ENCODE measurements at places on chromosomes 4 and X.

- DNase-seq, result no peak
Observed at GRCh38 chr4:38452009-38452408, 212.0 kb upstream of the KLF3 start.

- no peak for DNase-seq
Observed at GRCh38 chrX:53056292-53056691, 7.7 kb downstream of the GPR173 start.

DNA sequence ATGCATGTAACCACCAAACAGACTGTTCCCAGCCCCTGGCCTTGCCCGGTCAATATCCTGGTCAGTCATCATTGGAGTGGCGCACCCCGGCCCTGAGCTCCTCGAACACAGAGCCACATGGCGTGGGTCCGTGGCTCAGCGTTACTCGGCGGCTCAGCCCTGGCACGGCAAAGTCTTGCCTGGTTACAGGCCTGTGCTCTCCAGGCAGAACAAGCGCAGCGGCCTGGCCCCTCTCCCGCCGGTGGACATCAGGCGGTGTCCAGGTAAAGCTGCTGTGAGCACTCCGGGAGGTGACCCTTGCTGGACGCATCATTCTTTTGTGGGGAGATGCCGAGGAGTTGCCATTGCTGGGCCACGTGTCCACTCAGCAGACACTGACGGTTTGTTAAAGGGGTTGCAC, 6.1 kb upstream of the UVSSA start:
- no peak for DNase-seq

DNA sequence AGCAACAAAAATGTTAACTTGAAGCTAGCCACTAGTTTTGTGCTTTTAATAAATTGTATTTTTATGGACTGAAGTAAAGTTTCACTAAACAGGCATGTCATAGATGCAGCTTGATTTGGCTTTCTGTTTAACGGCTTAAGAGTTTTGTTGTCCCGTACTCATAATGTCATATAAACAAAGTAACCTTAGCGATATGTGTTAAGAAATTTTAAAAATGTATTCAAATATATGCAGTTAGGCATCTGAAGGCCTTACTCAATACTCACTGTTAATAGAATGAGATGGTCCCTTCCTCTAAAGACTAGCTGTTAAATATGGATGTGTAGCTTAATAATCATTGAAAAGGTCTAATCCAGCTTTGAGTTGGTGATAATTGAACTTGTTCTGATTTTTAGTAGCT, 1.0 kb upstream of the SCLT1 start:
- no peak for DNase-seq

- no peak for DNase-seq
Observed at GRCh38 chr4:83989835-83990234, 453.9 kb downstream of the GPAT3 start.

DNA sequence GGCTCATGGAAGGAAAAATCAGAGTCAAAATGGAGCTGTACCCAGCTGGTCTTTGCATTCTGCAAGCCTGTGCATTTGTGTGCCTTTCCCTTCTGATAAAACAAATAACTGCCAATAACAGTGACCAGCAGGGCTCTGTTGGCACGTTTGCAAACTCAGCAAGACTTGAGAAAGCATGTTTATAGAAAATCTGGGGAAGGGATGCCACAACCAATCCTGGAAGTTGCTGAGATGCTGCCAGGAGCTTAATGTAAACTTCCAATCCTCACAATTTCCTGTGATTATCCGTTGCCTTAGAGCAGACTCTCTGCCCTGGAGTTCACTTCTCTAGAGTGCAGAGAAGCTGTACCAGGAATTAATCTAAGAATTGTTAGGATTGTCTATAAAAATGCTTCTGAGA, 6.9 kb upstream of the ANXA3 start:
- DNase-seq, result no peak

GRCh38 chrX:123803331-123803983, 56.4 kb upstream of the XIAP start:
- DNase-seq, result no peak

GRCh38 chrX:131942034-131942433, 81.1 kb upstream of the STK26 start:
- DNase-seq, result no peak

DNA sequence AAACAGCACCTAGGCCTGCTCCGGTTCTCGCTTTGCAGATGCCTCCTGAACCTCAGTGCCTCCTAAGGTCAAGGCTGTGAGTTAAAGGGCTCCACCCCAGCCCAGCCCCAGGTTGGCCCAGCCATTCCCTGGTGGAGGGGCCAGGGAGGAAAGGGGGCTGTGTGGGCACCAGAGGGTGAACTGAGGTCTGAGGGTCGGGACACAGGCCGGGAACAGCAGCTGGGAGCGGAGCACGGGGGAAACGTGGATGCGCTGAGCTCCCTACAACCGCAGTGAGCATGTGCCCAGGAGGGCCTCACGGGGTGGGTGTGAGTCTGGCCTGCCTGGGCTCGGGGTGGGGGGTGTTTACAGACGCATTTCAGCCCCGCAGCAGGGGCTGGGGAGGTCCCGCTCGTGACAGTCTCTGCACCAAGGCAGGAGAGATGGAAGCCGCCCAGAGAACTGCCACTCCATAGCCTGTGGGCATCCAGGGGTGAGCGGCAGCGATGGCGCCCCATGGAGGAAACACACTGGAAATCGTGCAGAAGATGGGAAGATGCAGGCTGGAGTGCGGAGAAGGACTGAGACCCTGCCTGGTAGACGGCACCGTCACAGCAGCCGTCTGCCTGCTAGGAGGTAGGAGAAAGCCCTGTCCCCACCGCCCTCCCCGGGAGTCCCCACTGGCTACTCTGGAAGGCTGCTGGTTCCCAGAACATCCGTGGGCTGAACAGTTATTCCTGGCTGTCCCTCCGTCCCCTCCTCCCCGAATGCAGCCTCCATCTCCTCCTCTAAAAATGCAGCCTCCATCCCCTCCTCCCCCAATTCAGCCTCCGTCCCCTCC, 9.9 kb upstream of the SLC25A6 start:
- DNase-seq, result no peak

DNA sequence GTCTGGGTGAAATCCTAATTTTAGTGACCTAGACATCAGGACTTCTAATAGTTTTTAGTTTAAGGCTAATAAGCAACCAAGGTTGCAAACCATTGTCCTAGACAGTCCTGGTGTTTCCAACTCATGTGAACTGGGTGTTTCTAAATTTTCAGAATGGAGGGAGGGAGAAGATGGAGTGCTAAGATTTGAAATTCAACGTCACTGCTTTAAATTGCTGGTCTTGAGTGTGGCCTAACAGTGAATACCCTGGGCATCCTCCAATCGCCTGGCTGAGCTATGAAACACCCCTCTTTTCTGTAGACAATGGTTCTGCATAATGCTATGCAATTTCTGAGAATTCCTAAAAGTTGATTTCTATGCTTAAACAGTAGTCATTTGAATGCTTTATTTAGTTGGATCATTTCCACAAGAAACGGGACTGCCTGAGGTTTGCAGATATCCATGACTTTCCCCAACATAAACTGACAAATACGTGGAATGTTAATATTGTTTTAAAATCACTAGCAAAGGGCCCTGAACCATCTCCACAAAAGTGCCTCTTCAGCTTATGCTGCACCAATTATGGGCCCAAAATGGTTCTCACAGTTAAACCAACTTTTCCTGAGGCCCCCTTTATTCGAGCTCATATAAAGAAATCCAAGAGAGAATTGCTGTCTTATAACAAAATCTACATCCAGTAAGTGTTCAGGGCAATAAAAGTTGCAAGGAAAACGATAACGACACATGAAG, 1.1 kb downstream of the FBXL5 start:
- no peak for DNase-seq

GRCh38 chr4:14178421-14178820, 550.9 kb upstream of the BOD1L1 start:
- DNase-seq, result no peak

- no peak for DNase-seq
Observed at GRCh38 chr4:137533855-137534254, 1.6 kb upstream of the PCDH18 start.

DNA sequence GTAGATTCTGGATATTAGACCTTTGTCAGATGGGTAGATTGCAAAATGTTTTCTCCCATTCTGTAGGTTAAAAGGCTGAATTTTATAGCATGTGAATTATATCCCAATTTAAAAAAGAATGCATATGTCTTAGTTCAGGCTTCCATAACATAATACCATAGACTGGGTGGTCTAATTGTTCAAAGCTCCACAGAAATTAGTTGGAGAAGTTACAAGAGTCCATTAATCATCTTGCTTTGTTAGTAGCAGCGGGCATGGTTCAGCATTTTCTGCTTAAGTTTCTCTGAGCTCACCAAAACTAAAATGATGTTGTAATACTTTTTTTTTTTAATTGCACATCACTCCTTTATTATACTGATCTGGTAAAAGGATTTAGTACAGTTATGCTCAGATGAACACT, 1.8 kb downstream of the PGAM4 start:
- no peak for DNase-seq

DNA sequence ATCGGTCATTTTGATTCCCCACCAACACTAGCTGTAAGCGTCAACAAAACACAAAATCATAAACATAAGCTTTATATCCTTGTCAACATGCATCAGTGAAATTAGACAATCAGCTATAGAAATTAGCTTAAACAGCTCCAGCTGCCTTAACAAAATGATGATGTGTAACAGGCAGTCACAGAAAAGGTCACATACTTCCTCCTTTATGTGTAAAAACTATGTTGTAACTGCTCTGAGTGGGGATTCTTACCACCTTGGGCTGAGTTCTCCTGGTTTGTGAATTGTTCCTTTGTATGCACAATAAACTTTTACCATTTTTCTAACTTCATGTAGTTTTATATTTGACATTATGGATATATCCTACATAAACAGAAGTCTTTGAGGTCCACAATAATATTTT, 73.9 kb upstream of the MAP9 start:
- no peak for DNase-seq

GRCh38 chr4:87377816-87378215, 13.2 kb downstream of the HSD17B11 start:
- DNase-seq, result no peak

GRCh38 chr4:82903737-82904136, 3.2 kb downstream of the THAP9 start:
- no peak for DNase-seq

DNA sequence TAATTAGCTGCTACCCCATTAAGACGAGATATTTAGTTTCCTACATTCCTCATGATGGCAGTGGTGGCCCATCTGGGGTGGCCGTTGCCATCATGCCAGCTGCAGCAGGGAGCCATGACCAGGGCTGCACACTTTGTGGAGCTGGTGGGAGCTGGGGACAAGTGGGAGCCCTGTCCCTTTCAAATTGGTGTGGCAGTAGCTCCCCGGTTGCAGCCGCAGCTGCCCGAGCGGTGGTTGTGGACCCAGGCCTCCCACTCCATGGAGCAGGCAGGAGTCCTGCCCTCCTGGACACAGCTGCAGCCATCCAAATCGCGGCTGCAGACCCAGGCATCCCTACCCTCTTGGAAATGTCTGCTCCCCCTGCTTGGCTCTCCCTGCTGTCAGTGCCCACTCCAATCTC, 9.3 kb upstream of the SYTL5 start:
- DNase-seq, result no peak

- DNase-seq, result no peak
Observed at GRCh38 chr4:146916479-146917076, 29.1 kb downstream of the TTC29 start.

- DNase-seq, result no peak
Observed at GRCh38 chrX:24124244-24124799, 25.2 kb upstream of the ZFX start.

GRCh38 chrX:136214551-136214950, 36.6 kb downstream of the MAP7D3 start:
- DNase-seq, result no peak

DNA sequence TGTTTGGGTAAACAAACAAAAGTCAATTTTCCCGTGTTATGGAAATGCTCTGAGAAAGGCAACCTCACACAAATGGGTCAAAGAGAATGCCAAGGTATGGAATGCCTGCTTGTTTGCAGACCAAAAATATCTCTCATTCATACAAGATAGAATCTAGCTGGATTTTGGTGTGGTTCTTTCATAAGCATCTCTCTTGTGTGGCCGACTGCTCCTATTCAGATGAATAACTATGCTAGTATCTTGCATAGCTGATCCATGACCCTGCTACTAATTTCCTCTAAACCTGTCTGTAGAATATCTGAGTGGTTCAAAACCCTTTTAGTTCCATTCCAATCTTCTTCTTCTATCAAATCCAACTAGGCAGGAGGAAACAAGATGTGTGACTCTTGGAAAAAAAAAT, 28.2 kb upstream of the SORBS2 start:
- no peak for DNase-seq

DNA sequence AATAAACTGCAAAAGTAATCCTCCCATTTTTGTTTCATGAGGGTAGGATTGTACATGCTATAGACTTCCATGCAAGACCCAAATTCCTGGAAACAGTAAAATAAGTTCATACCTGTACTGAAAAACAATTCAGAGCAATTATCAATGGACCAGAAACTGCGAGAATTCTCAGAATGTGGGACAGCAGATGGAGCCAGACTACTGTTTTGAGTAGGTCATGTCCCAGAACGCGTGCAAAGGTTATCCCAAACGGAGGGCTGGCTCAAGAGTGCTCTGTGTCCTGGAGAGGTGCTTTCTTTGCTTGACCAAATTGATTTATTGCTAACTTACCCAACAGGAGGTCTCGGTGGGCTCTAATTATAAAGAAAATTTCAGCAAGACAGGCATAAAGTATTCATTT, 1.7 kb upstream of the MAGEH1 start:
- no peak for DNase-seq

DNA sequence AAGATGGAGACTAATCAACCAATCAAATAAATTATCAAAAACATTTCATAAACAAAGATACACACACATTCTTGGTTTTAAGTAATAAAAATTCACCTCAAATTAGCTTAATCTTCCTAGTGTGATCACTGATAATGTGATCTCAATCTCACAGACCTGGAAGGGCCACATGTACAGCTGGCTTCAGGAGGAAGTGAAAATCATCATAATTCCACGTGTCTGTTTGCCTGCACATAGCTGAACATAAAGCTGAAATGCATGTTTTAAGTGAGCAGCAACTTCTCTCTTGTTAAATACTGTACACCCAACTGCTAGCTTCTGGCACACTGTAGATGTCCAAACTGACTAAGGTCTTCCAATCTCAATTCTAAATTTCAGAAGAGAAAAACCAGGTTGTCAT, 53.8 kb downstream of the ARHGAP6 start:
- no peak for DNase-seq

DNA sequence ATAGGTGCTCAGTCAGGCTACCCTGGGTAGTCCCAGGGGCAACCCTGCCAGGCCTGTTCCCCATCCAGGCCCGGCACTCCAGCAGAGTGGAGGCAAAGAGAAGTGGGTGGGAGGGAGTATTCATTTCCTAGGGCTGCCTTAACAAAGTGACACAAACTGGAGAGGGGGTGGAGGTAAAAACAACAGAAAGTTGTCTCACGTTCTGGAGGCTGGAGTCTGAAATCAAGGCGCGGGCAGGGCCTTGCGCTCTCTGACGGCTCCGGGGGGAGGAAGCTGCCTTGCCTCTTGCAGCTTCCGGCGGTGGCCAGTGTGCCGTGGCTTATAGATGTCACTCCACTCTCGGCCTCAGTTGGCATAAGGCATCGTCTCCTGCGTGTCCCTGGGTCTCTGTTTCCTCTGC, 90.8 kb downstream of the DCTD start:
- DNase-seq, result no peak

- DNase-seq, result no peak
Observed at GRCh38 chrX:42585842-42586621, 191.9 kb downstream of the PPP1R2C start.

- DNase-seq, result no peak
Observed at GRCh38 chr4:41258783-41259182, 2.1 kb downstream of the UCHL1 start.

- peak; percentile 3 for DNase-seq
Observed at GRCh38 chr4:139815778-139816601, 150.4 kb downstream of the MGST2 start.

All from activated gamma-delta T cell treated with anti-CD3 and anti-CD28 coated beads, Interleukin-2, amount 50 U/mL, for 16 hours (primary cell).